ENCODE measurements at places on chromosomes 6 and 20.

- no peak for DNase-seq
Measured at GRCh38 chr6:122790423-122791309, 1.6 kb downstream of the SMPDL3A start.

- DNase-seq = peak; percentile 68
Measured at GRCh38 chr6:68559070-68559469, 76.0 kb upstream of the ADGRB3 start.

DNA sequence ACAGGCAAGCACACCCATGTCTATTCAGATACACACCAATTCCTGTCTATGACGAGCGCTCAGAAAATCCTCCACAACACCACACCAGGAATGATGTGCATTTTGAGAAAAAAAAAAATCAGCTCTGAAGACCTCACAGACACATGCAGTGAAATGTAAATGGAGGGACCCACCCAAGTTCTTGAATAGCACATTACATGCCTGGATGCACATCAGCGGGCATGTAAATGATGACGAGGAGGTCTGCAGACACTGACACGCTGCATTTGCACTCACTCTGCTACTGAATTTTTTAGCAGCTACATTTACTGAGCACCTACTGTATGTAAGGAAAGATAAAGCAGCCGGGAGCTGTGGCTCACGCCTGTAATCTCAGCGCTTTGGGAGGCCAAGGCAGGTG lies 14.7 kb downstream of the NRSN2 start:
- DNase-seq = no peak

DNA sequence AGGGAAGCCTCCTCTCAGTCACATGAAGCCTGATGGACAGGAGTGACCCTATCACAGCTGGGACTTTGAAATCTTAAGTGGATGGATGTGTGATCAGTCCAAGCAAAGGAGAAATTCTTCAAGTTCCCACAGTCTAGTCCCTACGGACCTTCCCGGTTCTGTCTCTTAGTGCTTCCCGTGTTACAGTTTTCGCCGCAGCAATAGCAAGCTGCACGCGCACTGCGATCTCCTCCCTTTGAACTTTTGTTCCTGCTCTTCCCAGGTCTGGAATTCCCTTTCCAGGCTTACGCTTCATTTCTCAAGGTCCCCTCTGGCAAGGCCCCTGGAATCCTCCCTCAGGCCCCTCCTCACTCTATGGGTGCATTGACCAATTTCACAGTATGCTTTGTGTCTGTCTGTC lies 89.2 kb downstream of the VEGFA start:
- no peak for DNase-seq

DNA sequence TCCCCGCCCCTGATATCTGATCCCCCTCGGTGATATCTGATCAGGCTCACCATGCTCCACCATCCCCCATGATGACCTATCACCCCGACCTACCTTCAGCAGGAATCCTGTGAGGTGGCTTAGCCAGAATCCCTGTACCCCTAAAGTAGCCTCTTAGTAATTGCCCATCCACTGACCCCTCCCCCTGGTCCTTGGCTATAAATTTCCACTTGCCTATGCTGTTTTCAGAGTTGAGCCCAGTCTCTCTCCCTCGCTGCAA lies 177.5 kb upstream of the GGTLC1 start:
- no peak for DNase-seq

- DNase-seq = no peak
Measured at GRCh38 chr6:33665957-33666356, 44.8 kb downstream of the ITPR3 start.

DNA sequence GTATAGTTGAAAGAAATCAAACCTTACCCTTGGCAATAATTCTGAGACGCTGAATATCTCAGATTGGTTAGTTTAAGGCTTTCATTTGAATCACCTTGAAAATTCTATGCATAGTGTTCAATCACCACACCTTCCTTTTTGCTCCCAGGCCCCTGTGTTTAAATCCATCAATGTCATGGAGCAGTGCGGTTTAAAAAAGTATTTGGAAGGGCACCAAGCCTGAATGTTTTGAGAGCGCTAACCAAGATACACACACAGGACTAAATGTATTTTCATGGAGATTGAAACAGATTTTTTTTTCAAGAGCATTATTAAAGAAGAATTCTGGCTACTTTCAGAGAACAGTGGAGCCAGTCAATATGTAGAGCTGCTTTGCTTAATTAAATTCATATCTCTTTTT lies 195.7 kb downstream of the CENPW start:
- no peak for DNase-seq

- DNase-seq = no peak
Measured at GRCh38 chr6:89392823-89393222, 19.2 kb downstream of the RRAGD start.

- no peak for DNase-seq
Measured at GRCh38 chr6:145548933-145549648, 186.2 kb downstream of the EPM2A start.

DNA sequence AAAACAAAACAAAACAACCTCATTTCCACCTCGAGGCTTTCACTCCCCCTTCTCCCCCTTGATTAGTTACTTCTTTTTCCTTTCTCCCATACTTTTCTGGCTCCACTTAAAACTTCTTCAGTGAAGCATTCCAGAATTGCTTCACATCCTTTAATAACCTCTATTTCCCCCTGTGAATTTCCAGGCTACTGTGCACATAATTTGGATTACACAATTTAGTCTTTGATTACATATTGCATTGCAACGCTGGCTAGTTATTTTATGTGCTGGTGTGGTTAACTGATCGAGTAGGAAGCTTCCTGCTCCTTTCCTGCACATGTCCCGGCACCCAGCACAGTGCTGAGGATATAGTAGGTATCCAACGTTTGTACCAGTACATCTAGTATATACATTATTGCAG lies 28.1 kb upstream of the EEF1E1 start:
- DNase-seq = no peak

DNA sequence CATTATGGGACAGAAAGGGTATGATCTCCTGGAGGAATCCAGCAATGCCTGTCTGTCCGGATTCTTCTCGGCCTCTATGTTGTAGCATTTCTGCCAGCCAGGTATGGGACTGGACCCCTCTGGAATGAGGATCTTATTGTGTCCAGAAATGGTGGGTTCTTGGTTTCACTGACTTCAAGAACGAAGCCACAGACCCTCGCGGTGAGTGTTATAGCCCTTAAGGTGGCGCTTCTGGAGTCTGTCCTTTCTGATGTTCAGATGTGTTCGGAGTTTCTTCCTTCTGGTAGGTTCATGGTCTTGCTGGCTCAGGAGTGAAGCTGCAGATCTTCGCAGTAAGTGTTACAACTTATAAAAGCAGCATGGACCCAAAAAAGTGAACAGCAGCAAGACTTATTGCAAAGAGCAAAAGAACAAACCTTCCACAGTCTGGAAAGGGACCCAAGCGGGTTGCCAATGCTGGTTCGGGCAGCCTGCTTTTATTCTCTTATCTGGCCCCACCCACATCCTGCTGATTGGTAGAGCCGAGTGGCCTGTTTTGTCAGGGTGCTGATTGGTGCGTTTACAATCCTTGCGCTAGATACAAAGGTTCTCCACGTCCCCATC lies 62.3 kb upstream of the IER3 start:
- DNase-seq = no peak

GRCh38 chr6:87995461-87995860 lies 52.2 kb upstream of the SPACA1 start:
- DNase-seq = no peak

GRCh38 chr20:31670371-31671228 lies 32.9 kb downstream of the COX4I2 start:
- no peak for DNase-seq

DNA sequence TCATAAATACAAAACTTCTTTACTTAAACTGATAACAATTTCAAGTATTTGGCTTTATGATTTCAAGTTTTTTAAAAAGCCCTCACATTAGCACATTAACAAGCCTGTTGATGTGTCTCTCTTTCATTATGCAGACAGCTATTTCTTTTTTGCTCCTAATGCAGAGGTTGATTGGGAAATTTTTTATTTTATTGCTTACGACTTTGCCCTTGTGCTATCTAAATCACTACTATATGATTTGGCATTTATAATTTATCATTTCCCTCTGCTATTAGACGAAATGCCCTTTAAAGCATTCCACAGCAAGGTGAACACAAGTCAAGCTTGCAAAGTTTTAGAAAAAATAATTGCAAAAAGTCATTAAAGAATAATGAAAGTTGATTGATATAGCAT lies 54.5 kb upstream of the REV3L start:
- no peak for DNase-seq

- DNase-seq = no peak
Measured at GRCh38 chr6:14616656-14617055, 499.1 kb downstream of the CD83 start.

DNA sequence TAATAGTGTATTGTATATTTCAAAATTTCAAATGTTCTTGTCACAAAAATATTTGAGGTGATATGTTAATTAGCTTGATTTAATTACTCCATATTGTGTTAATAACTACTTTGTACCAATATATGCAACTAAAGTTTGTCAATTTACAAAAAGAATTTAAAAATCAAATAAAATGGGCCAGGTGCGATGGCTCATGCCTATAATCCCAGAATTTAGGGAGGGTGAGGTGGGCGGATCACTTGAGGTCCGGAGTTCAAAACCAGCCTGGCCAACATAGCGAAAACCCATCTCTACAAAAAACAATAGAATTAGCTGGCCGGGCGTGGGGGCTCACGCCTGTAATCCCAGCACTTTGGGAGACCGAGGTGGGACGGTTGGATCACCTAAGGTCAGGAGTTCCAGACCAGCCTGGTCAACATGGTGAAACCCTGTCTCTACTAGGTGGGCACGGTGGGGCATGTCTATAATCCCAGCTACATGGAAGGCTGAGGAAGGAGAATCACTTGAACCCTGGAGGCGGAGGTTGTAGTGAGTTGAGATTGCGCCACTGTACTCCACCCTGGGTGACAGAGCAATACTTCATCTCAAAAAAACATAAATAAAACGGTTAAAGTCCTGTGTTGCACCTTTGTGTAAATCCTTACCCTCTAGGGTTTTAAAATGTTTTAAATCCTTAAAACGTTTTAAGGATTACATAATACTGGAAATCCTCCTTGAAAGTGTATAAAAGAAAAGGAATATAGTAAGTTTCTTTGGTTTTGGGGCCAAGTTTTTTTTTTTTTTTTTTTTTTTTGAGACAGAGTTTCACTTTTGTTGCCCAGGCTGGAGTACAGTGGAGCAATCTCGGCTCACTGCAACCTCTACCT lies 4.0 kb downstream of the HSPA1B start:
- DNase-seq = no peak

GRCh38 chr20:41411391-41411847 lies 44.8 kb upstream of the EMILIN3 start:
- no peak for DNase-seq

DNA sequence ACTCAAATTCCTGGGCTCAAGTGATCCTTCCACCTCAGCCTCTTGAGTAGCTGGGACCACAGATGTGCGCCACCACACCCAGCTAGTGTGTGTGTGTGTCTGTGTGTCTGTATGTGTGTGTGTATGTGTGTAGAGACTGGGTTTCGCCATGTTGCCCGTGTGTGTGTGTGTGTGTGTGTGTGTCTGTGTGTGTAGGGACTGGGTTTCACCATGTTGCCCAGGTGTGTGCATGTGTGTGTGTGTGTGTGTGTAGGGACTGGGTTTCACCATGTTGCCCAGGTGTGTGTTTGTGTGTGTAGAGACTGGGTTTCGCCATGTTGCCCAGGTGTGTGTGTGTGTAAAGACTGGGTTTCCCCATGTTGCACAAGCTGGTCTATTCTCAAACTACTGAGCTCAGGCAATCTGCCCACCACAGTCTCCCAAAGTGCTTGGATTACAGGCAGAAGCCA lies 28.3 kb downstream of the CDK5RAP1 start:
- no peak for DNase-seq

- DNase-seq = no peak
Measured at GRCh38 chr20:890666-891057, 25.5 kb downstream of the ANGPT4 start.

DNA sequence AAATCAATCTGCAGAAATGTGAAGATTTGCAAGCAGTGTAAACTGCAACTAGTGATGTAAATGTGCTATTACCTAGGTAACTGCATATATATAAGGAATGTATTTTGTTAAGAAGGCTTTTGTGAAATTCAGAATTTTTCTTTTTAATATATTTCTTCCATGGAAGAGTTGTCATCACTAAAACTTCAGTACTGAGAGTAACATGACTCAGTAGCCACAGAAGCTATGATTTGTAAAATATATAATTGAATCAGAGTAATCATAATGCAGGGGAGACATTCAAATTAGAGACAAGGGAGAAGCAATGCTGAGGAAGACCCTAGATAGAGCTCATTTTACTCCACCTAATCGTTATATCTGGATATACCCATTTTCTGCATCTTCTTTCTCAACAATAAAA lies 141.7 kb downstream of the ADGRG6 start:
- no peak for DNase-seq

DNA sequence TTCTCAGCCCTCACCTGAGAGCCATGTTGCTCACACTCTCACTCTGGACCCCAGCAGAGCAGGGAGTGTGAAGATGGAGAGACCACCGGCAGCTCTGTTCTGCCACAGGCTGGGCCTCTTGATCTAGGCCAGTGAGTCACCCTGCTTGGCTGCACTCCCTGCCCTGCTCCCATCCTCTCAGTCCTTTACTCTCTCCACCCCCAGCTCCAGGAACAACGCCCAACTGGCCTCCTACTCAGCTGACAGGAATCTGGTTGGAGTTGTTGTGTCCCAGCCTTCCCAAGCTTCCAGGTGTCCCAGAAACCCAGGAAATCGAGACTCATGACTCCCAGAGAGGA lies at the start of gene PSORS1C1:
TSS of gene PSORS1C1 (plus strand) at position 260 of the 338 bp plus-strand sequence. CDS start 14,833 bp downstream, outside the sequence.
- no peak for DNase-seq

DNA sequence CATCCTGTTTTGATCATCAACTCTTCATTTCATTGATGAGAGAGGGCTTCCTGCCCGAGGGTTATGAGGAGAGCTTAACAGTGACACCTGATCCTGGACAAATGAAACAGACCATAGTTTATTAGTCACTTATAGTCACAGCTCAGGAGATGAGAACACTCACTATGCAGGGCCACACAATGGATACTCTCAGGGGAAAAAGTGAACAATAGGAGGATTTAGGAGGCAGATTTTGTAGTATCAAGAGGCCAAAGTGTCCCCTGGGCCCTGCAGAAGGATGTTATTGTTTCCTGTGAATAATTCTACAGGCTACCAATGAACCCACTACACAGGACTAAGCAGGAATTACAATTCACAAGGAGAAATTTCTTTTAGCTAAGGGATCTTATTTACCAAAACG lies 772.8 kb upstream of the MAN1A1 start:
- DNase-seq = no peak

DNA sequence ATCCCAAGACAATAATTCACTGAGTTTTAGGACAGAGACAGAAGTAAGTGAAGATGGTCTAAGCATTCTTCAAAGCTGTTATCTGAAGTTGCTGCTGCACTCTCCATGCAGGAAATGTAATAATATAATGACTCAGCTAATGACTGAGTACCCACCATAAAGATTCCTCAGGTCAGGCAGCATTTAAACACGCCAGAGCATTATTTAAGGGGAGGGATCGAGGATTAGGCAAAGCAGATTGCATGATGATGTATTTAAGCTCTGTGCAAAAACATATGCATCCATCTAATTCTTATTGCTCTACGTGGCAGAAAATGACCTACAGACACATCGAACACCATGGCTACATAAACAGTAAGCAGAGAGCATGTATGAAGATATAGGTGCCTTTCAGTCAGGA lies 216.4 kb downstream of the UNC5CL start:
- DNase-seq = no peak

All from NCI-H1105 (cell line).